Cortex of kidney (tissue), 1 donor: ENCODE measurements at places on chromosomes 3 and 15.
A peak's percentile ranks its signal among the peaks of the same experiment; 100 is the strongest.

DNA sequence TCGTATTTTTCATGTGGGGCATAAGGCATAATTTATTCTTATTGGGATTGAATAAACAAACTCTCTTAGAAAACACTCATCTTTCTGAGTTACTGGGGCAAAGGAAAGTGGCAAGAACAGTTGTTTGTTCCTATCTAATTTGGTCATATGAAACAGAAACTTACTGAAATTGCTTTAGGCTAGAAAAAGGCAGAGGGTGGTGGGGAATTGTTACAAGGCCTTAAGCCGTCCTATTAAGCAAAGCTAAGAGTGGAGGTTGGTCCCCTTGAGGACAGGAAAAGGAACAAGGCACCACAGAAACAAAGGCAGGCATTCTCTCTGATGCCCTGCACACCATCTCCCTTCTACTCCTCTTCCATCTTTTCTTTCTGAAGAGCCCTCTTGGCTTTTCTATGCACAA, 830.9 kb downstream of the EDEM1 start:
- DNase-seq: no peak

DNA sequence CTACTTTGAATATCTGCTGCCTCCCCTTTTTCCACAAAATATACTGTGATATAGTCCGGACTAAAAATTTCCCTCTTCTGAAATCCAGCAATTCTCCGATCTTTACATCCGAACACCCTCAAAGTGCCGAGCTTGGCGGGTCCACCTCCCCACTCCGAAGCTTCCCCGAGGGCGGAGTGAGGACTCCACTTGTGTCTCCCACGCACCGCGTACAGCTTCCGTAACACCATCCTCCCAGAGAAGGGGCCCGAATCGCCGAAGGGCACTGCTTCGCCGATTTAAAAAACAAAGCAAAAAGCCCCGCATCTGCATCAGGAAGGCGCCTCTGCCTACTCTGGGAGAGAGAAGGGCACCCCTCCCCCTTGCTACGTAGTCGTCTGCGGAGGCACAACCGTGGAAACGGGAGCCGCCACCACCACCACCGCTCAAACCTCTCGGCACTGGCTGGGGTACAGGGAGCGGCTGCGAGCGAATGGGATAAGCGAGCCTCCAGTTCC, 551 bp downstream of the NCBP2 start:
- no peak for DNase-seq

- no peak for DNase-seq
These were observed 42.3 kb upstream of the USP3 start for GRCh38 chr15:63462088-63462487.

- no peak for DNase-seq
These were observed 164.8 kb downstream of the AKAP13 start for GRCh38 chr15:85545185-85545584.

- no peak for DNase-seq
These were observed 44.6 kb downstream of the ZBTB38 start for GRCh38 chr3:141412936-141413354.

DNA sequence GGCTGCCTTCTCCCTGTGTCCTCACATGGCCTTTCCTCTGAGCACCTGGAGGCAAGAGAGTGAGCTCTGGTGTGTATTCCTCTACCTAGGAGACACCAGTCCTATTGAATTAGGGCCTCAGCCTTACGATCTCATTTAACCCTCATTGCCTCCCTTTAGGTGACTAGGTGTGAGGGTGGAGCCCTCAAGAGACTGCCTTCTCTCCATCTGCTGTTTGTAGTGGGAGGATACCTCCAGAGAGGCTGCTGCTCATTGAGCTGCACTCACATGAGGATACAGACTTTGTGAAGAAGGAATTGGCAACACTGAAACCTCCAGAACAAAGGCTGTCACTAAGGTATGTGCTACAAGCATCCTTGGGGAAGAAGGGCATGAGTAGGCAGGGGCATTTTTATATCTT, at the start of gene CCR8:
TSS of gene CCR8 (plus strand) at position 217 of the 400 bp plus-strand sequence. CDS start 2,623 bp downstream, outside the sequence.
- DNase-seq: no peak

DNA sequence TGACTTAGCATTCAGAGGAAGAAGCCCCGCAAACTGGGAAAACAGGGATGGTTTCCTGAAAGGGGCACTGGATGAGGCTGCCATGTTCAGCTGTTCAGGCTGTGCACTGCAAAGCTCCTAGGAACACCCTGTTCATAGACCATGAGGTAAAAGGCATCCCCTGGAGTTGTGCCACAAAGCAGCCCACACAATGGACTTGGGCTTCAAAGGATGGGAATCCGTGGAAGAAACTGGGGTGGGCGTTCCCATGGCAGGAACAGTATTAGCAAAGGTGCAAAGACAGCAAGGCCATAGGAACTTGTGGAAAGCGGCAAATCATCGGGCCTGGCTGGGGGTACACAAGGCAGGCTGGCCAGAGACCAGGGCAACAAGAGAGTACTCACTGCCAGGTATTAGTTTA, 8.9 kb downstream of the OXTR start:
- DNase-seq: no peak

DNA sequence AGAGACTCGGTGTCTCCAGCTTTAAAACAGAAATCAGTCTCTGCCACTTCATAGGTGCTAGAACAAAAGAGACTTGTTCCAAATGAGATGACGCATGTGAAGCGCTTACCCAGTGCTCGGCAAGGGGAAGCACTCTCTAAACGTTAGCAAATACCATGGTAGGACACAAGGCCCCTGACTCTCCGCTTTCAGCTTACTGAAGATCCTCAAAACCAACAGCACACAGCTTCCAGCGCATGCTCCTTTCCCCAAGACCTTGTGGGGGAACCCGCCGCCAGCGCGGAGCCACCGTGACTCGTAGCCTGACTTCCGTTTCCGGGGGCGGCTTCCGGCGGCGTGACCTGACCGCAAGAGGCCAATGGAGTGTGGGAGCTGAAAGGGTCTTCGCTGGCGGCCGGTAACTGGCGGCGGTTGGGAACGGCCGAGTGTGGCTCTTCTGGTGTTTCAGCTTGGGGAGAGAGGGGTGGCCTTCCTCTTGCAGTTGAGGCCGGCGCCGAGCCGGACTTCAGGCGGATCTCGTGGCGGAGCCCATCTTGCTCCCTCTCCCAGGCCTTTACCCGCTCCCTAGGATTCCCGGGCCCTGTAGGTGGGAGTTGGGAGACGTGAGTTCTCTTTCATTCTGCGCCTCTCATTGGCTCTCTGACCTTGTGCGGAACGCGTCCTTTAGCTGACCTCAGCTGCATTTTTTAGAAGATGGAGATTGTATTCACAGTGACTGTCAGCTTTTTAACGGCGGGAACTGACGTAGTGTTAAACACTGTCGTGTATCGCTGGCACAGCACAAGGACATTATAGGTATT, at the start of gene THUMPD3:
TSS of gene THUMPD3 (plus strand) at position 324 of the 800 bp plus-strand sequence. CDS start 2,015 bp downstream, outside the sequence.
- peak; percentile 41 for DNase-seq

DNA sequence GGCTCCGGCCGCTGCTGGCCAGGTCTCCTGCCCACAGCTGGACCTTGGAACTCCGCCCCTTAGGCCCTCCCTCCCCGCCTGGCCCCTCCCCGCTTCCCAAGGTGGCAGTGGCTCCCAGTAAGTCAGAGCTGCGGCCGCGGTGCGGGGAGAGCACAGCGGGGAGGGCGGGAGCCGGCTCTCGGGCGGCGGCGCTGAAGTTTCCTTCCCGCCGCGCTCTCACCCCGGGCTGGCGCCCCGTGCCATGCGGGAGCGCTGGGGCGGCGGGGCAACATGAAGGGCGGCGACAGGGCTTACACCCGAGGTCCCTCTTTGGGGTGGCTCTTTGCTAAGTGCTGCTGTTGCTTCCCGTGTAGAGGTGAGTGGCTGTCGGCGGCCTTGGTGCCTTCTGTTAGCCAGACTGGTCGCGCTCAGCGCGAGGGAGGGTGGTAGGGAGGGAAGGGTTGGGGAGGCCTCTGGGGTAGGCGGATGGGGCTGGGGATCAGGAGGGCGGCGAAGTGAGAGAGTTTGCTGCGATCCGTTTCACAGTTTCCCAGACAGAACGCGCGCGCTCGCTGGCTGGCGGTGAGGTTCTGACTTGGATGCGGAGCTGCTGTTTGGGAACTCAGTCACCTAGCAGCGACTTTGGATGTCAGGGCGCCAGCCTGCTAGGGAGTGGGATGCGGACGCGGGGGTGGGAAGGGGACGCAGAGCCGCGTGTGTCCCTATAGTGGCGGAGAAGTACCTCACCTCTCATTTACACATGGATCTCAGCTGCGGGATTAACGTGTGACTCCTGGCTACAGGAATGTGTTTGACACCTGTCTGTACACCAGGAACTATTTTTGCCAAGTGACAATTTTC, 145.5 kb upstream of the UMPS start:
- no peak for DNase-seq

GRCh38 chr3:195692354-195692685, 28.5 kb upstream of the MUC20 start:
- DNase-seq: no peak

- DNase-seq: no peak
These were observed 592.0 kb upstream of the KCNMB2 start for GRCh38 chr3:177944228-177944661.

- DNase-seq: no peak
These were observed 72.9 kb upstream of the MNS1 start for GRCh38 chr15:56537881-56538280.

DNA sequence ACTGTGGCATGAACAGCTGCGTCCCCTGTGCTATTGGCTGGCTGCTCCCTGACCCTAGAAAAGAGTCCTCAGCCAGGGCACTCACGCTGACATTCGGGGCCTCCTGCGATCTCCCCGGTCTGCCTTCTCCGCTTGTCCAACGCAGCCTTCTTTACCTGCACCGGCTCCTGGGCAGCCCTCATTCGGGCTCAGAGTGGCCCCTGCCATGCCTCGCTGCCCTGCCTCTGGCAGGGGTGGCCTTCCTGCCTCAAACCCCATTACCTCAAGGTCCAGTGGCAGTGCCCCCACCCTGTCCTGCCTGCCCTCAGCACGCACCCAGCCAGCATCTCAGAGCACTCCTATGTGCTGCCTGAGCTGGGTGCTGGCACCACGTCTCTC, 86.5 kb downstream of the TBC1D2B start:
- DNase-seq: no peak

- no peak for DNase-seq
These were observed 99.4 kb upstream of the LPP start for GRCh38 chr3:188054541-188054940.

- no peak for DNase-seq
These were observed 27.6 kb downstream of the C2CD4A start for GRCh38 chr15:62094388-62094787.

DNA sequence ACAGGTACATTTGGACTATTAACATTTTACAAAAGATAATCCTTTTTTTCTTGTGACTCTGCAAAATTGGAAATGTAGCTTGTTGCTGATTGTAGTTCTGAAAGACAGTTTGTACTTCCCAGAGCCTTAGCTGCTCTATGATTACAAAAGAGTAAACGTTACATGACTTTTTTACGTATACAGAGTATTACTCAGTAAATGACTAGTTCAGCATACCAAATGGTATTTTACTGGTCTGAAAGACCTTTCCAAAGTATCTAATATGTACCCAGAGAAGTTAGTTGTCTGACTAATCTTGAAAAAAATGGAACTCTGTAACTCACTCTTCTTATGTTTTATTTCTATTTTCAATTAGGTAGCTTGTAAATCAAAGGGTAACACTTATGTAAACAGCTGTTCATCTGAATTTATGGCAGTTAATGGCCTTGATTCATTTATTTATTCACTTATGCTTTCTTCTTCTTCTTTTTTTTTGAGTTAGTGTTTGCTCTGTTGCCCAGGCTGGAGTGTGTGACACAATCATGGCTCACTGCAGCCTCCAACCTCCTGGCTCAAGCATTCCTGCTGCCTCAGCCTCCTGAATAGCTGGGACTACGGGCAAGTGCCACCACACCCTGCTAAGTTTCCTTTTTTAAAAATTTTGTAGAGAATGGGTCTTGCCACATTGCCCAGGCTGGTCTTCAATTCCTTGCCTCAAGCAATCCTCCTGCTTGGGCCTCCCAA, 151.7 kb downstream of the C3orf38 start:
- DNase-seq: no peak

DNA sequence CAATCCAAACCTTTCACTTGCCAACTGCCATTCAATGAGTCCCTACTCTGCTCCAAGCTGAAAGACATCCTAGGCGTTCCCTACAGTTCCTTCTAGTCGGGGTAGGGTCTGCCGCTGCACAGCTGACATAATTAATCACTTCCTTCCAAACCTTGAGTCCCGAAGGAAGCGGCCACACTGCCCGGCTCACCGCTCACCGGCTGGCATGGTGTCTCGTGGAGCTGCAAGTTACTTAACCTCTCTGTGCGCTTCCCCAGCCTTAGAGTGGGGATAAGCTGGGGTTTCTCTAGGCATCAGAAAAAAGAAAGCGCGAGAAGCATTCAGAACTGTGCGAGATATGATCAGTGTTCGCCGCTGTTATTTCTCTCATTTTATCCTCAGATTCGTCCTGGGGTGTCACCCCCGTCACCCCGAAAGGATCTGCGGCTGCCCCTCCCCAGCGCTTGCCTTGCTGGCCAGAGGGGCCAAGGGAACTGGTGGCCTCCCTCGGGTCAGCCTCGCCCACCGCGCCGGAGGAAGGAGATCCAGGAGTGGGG, 748 bp downstream of the MRPS25 start:
- DNase-seq: no peak

GRCh38 chr3:82281205-82281604, 519.8 kb upstream of the GBE1 start:
- no peak for DNase-seq

GRCh38 chr15:93649691-93650235, 560.8 kb upstream of the RGMA start:
- DNase-seq: no peak

DNA sequence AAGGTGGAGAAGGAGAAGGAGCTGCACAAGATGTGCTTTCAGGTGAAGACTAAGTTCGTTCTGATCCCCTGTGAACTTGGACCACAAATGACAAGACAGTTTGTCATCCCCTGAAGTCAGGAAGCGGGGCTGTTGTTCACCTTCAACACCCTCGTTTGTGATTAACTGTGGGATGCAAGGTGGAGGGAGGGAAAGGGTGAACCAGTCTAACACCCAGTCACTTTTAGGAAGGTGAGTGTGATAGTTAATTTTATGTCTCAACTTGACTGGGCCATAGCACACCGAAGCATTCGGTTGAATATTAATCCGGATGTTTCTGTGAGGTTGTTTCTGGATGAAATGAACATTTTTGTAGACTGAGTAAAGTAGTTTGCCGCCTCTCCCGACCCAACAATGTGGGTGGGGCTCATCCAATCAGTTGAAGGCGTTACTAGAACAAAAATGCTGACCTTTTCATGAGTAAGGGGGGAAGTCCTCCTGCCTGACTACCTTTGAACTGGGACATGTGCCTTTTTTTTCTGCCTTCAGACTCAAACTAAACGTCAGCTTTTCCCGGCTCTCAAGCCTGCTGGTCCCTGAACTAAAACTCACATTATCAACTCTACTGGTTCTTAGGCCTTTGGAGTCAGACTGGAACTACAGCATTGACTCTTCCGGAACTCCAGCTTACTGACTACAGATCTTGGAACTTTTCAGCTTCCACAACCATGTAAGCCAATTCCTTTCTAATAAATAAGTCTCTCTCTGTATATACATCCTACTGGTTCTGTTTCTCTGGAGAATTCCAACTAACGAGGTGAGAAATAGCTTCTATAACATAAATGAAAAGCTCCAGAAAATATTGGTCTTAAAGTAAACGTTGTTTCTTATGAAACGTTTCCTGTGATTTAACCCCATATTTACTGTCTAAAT, 264.0 kb upstream of the SLITRK3 start:
- DNase-seq: no peak

GRCh38 chr15:43799945-43800285, at the start of gene SERINC4:
Gene SERINC4 (minus strand): TSS chr15:43800220. CDS start chr15:43799986, 234 bp downstream.
- DNase-seq: no peak
